ENCODE measurements at places on chromosomes 3 and 15. TPM values are rescaled to one million over a fixed set of nuclear protein-coding genes. Genes with fewer than 3 reads are reported as not detected.

Gene HCN4
- total RNA-seq, result 61.7 TPM

Gene GOLGA6L9
- 1.6 TPM for total RNA-seq

Gene SH3GL3
- 4.1 TPM for total RNA-seq

Gene PRR20G
- not detected for total RNA-seq

Gene DPPA4
- not detected for total RNA-seq

Gene GATA2
- 9.7 TPM for total RNA-seq

DNA sequence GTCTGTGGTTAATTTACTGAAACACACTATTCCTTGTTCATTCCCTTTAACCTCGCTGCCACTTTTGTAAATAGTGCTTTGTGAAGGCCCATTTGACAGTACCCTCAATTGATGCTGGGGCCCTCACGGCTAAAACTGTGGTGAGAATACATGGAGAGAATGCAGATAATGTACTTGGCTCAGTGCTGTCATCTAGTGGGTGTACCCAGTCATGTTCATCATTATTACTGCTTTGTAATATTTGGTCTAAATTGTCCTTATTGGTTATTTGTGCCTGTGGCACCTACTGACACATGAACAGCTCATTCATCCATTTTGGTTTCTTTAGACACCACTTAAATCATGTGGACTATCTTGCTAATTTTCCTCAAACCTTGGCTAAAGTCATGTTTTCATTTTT, 543.6 kb downstream of the EDEM1 start:
- DNase-seq, result no peak

DNA sequence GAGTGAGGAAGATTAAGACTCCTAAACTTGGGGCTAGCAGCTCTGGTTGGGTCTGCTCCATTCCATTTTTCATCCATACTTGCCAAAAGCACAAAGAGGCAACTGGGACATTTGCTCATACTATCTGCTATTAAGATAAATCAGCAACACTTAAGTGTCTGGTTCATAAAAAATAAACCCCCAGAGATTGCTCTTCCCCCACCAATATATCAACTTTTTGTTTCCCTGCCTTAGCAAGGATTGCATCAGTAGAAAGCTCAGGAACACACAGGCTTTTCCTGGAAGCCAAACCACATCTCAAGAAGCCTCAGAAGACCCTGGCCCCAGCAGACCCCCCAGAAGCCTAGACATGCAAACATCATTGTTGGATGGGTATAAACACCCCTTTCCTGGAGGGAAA, 232.4 kb upstream of the WNT5A start:
- no peak for DNase-seq

DNA sequence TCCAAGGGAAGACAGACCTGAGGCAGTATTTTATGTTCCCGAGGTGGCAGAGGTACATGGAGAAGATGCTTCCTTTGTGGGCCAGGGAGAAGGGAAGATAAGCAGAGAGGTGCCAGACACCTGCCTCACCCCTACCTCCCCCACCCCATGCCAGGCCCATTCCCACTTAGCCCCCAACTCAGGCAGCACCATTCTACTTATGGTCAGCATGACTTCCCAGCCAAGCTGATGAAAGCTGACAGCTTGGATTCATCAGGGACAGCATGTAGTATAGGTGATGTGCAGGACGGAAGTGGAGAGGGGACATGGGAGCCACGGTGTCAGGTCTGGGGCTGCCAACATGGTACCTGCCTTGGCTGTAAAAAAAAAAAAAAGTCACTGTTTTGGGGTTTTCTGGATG, 57.5 kb upstream of the CSPG4 start:
- no peak for DNase-seq

DNA sequence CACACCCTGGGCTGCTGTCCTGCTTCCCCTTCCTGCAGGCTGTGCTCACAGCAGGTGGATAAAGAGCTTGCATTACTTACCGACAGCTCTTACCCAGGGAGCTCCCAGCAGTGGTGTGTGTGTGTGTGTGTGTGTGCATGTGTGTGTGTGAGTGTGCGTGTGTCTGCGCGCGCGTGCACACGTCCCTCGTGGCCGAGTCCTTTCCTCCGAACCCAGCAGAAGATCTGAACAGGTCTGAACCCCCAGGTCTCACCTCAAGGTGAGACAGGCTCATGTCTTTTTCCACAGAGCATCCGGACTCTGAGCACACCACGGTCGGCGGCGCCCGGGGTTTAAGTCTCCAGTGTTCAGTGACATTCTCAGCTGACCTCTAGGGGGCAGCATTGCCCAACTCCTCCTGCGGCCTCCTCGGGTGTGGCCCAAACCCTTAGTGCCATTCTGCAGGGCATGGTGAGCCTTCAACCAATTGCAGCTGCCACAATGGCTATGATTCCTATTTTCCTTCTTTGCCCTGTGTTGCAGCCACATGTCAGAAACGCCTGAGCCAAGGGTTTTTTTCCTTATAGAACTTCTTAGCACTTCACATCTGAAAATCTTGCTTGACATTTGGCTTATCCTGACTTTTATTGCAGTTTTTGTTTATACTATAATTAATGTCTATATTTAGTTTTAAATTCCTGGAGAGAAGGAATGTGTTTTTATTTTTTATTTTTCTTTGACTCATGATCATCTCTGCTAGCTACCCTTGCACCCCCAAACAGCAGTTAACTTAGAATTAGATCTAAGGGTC, 64.1 kb upstream of the KLHL25 start:
- peak; percentile 79 for DNase-seq

GRCh38 chr3:148158210-148158609, 539.5 kb upstream of the AGTR1 start:
- DNase-seq, result peak; percentile 14

- no peak for DNase-seq
Observed at GRCh38 chr3:15977598-15978232, 179.9 kb upstream of the ANKRD28 start.

DNA sequence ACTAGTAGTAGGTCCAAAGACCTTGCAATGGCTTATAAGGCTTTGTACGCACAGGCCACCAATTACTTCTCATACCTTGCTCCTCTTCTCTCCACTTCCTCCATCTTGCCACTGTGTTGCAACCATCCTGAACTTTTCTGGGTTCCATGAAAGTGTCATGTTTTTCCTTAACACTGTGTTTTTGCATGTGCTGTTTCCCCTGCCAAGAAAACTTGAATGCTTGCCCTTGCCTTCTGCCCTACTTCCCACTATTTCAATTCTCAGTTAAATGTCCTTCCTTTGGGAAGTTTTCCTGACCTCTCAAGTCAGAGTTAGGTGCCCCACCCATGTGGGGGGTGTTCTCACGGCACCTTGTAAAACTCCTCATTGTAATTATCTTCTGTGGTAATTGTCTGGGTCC, 182.8 kb downstream of the THRB start:
- DNase-seq, result peak; percentile 40

DNA sequence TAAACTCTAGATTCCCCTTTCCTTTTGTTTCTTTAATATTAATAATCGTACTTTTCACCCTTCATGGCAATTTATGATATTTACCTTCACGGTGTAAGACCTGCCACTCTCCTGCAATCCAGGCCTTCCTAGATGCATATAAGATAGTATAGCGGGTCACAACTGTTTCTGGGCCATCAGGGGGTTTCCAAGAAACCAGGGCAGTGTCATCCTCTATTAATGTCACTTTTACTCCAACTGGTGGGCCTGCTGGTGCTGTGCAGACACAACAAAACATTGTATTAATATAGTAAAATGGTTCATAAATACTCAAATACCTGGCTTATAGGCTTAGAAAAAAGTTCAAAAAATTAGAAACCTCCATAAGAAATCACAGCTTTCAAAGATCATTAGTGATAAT, 48.9 kb upstream of the PYGO1 start:
- no peak for DNase-seq

GRCh38 chr15:41585127-41586047, 26.4 kb downstream of the TYRO3 start:
- peak; percentile 78 for DNase-seq

GRCh38 chr3:37862903-37863815, 1.5 kb downstream of the CTDSPL start:
- peak; percentile 31 for DNase-seq

DNA sequence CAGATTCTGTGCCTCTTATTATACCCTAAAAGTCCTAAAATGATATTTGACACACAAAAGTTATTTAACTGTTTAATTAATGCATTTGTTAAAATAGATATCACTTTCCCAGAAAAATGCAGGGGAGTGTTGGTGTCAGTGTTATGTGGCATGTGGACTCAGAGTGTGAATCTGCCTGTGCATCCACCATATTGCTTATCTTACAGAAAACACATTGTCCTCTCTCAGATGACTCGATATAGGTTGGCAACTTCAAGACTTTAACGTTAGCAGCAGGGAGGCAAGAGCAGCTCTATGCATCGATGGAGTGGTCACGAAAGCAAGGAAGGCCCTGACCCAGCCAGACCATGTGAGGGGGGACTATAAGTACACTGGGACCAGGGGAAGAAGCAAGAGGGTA, 165.4 kb upstream of the DCBLD2 start:
- DNase-seq, result no peak

DNA sequence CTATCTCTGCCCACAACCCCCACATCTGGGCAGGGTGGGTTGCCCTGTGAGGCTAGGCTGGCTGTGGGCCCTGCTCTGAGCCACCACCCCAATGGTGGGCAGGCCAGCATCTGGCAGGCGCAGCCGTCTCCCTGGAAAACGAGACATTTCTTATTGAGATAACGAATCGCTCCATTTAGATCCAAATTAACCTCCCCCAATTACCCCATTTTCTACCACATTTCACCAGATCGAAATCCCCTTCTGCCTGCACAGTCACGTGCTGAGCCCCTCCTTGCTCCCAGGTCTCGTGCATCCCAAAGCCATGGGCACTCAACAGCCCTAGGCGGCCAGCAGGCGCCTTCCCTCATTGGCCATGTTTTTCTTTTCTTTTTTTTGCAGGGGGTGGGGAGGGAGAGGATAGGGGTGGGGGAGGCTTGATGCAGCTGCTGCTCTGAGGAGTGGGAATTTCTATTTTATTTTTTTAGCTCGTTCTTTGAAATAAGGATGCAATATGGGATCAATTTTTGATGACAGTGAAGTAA, 53.0 kb upstream of the TMEM115 start:
- no peak for DNase-seq

DNA sequence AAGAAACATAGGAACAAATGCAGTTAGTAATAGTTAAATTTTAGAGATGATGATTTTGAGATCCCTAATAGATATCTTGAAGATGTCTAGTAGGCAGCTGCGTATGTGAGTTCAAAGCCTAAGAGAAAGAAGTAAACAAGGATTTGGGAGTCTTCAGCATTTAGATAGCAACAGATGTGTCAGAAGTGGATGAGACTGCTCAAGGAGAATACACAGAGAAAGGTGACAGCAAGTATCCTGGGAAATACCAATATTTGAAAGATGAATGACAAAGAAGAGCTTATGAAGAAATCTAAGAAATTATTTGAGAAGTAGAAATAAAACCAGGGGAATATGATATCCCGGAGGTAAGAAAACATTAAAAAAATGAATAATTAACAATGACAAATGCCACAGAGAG, 130.9 kb downstream of the PCCB start:
- no peak for DNase-seq

DNA sequence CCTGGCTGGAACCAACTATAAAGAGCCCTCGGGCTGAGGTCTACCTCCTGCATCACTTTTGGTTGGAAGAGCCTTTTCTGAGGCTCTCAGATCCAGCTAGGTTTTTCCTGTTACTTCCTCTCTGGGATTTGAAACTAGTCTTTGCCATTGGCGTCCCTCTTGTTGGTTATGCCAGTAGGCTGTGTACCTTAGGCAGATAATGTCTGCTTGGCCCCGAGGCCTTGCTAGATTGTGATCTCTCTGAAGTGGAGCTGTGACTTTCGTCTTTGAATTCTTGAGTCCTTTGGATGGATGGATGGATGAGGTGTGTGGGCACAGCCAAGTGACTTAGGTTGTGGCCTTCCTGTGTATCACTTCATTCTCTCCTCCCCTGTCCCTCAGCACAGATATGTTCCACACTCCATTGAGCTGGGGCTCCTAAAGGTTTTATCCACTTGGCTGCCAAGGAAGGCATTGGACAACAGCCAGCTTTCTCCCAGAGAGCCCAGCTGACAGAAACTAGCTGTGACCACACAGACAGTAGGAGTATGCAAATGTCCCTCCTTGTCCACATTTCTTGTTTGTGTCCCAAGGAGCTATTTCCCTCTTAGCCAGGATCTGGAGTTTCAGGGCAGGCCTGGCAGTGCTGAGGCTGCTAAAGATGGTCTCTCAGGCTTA, 7.9 kb upstream of the DNAJC17 start:
- peak; percentile 38 for DNase-seq

- peak; percentile 85 for DNase-seq
Observed at GRCh38 chr3:39146611-39147591, 6.5 kb downstream of the CSRNP1 start.

DNA sequence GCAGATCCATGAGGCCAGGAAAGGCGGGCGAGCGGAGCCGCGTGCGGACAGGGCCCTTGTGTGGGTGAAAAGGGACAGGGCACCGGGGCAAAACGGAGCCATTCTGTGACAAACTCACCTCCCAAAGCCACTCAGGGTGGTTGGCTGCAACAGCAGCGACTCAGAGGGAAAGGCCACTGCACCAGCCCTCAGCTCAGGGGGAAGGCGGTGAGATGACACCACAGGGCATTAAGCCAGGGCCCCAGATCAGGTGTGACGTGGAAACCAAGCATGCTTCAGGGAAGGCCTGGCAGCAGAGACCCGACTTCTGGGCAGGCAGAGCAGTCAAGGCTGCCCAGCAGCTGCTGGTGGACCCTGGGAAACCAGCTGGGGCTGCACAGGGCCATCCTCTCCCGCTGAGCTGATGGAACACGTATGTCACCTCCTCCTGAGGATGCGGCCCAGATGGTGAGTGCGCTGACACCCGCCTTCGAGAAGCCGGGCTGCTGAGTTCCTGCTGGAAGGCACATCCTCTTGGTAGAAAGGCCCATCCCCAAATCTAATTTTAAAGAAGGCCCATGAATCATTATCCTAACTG, 82.3 kb downstream of the CHSY1 start:
- peak; percentile 50 for DNase-seq

GRCh38 chr3:182862159-182862860, 69.0 kb downstream of the ATP11B start:
- DNase-seq, result no peak
